AG10803 (cell line): ENCODE measurements at places on chromosomes 2 and 18.
A peak's percentile ranks its signal among the peaks of the same experiment; 100 is the strongest.

DNA sequence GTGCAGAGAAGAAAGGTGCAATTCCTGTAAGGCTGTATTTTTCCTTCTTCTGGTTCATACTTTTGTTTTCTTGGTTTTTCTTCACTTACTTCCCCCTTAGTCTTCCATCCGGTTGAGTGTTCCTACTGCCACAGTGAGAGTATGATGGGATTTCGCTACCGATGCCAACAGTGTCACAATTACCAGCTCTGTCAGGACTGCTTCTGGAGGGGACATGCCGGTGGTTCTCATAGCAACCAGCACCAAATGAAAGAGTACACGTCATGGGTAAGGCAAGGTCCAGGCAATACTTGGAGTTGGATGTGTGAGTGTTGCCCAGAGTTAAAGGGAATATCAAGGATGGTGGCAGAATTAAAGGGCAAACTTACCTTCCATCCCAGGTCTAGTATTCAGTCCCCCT is 108.0 kb downstream of the DTNA start:
- no peak for DNase-seq

DNA sequence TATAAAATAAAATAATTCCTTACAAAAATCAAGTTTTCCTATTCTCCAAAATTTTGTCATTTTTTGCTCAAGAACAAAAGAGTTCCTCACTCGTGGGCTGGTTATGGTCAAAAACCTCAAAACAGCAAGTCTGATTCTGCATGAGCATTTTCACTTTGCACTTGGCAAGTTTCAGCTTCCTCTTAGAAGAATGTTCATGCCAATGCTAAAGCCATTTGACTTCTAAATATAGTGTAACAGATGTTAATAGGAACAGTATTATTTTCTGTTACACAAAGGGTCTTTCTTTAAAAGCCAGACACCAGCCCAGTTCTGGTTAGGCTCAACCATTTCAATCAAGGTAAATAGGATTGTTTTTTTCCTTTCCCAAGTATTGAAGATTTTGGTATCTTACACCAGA is 261.3 kb upstream of the CCDC68 start:
- DNase-seq = peak; percentile 53

DNA sequence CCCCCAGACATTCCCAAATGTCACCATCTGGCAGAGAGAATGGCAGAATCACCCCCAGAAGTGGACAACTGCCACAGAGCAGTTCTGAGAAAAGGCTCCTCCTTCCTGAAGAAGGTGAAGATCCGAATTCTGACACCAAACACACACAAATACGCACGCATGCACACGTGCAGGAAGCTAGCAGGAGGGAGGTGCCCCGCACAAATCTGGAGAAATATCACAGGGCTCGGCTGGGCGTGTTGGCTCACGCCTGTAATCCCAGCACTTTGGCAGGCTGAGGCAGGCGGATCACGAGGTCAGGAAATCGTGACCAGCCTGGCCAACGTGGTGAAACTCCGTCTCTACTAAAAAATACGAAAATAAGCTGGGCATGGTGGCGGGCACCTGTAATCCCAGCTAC is 38.5 kb upstream of the ATG16L1 start:
- no peak for DNase-seq

DNA sequence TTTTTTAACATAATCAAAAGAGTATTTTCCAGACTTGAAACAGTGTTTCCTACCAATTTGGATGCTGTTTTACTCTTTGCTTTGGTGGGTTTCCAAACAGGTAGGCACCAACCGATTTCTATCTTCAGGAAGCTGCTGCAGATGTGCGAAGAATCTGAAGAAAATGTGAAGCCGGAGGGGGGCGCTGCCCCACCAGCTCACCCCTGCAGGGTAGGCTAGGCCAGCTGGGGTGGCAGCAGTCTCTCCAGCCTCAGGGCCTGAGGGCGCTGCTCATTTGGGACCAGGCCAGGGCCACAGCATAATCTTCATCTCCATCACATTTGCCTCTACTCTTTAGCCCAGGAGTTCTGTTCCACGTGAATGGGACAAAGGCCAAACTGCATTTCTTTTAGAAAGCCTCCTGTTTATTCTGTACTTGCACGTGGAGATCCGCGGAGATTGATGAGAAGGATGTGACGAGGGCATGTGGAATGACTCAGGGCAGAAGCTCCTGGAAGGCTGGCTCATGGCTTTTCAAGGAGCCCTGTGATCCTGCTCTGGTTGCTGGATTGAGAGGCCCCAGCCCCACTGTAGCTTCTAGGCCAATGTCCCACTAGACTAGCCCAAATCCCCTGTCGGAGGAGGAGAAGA is 84.2 kb upstream of the FAM136A start:
- DNase-seq = peak; percentile 35

- DNase-seq = peak; percentile 74
Observed at GRCh38 chr2:42359965-42360483, 993 bp downstream of the COX7A2L start.

GRCh38 chr2:220090050-220090449 is 462.6 kb downstream of the SLC4A3 start:
- DNase-seq = no peak

DNA sequence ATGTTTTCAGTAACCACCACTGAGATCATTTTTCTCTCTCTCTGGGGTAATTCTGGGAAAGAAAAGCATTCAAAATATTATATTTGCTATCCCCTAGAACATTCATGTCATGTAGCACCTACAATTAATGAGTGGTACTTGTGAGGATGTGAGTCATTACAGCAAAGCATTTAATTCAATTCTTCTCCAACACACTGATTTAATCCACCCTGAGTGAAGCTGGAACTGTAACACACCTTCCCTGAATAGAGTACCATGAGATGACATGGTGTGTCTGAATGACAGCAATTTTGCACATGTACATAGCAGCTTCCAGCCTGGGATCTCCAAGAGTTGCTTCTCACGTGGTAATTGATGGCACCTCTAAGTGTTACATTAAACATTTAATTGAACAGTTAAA is 207.1 kb upstream of the SLC14A2 start:
- peak; percentile 32 for DNase-seq

DNA sequence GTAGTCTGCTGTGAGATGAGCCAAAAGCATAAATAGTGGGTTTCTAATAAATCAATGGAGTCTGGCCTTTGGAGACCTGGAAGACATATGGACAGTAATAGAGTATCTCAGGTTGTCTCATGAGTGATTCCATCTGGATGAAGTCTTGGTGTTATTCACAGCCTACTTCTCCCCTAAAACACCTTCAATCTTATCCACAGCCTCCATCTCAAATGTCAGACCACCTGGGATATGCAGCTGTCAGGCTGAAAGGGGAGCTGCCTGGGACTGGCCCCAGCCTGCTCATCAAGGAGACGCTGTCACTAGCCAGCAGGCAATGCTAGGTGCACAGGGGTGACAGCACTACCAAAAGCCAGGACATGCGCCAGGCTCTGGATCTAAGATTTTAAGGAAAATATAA is 684.0 kb upstream of the ZEB2 start:
- DNase-seq = no peak

DNA sequence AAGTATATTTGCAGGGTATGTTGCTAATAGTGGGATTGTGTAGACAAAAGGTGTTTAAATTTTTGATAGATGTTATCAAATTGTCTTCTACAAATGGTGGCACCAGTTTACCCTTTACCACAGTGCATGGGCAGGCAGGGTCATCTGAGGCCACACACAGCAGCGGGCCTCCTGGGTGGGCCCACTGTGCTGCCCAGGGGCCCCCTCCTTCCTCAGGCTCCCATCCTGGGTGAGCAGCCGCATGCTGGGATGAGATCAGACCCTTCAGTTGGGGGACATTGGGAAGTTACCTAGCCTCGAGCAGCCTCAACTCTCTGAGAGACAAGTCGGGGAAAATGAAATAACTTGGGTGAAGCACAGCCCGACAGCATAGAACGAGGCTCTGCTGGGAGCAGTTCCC is 9.7 kb downstream of the MYO7B start:
- DNase-seq = no peak

DNA sequence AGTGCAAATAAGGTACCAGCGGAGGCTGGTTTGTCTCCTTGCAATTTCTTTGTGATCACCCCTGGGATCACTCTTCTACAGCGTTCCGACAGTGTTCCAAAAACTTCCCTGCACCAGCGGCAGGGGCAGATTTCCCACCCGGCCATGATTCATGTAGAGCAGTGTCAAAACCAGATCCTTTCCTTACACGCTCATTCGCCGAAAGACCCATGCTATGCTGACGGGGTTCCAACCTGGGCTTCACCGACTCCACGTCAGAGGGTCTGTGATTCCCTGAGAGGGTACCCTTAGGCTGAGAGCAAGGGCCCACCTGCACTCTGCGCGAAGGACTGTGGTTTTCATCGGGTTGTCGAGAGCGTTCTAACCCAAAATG is 423 bp upstream of the TTC27 start:
- DNase-seq = peak; percentile 56
